ENCODE measurements at places on chromosomes 7 and 10.

- no peaks in the 10 kb centered on the region for H3K36me3 ChIP-seq
- H3K4me3 ChIP-seq: no peak overlapping the region
- H3K27ac ChIP-seq: peak overlapping the region; percentile 33
- peaks cover 10% of the 10 kb centered on the region for H3K4me1 ChIP-seq
These were observed 250.4 kb downstream of the RNLS start for GRCh38 chr10:88332503-88333247.

GRCh38 chr10:18737841-18738240 is 78.6 kb downstream of the ARL5B start:
- H3K27ac ChIP-seq: no peak overlapping the region
- no peaks in the 10 kb centered on the region for H3K4me1 ChIP-seq
- H3K36me3 ChIP-seq: no peaks in the 10 kb centered on the region
- no peaks in the 10 kb centered on the region for H3K27me3 ChIP-seq
- DNase-seq: no peak

- DNase-seq: no peak
- H3K4me3 ChIP-seq: no peak overlapping the region
- H3K36me3 ChIP-seq: no peaks in the 10 kb centered on the region
- no peak overlapping the region for H3K27ac ChIP-seq
- H3K27me3 ChIP-seq: no peaks in the 10 kb centered on the region
These were observed 30.5 kb upstream of the AUTS2 start for GRCh38 chr7:69567800-69568199.

DNA sequence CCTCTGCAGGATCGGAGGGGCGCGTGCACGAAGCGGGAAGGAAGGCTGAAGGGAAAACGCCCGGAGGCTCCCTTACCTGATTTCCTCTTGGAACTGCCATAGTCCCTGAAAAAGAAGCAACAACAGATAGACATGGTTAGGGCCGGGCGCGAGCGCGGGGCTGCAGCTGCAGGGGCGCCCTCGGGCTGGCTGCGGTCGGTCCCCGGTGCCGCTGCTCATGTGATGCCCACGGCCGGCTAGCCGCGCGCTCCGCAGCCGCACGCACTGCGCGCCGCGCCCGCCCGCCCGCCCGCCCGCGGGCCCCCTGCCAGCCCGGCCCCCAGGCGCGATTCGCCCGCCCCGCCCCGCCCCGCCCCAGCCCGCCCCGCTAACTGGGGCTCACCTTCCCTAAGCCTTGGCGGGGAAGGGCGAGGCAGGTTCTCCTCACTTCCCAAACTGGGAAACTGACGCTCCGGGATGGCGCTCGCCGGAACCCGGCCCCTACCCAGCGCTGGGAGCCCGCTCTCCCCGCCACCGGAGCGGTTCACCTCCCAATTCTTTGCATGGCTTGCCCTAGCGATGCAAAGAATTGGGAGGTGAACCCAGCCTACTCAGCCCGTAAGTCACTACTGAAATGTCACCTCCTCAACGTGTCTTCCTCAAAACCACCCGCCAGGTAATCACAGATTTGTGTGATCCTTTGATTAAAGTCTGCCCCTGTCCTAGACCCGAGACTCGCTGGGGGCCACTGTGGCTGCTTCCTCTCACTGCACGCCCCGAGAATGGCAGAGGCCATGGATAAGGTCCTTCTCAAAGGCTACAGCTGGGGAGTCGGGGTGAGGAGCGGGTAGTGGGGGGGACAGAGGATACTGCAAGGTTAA is 162.2 kb downstream of the SH3PXD2A start:
- H3K36me3 ChIP-seq: no peaks in the 10 kb centered on the region
- peaks cover 46% of the 10 kb centered on the region for H3K4me1 ChIP-seq
- peak; percentile 42 for DNase-seq
- peak overlapping the region; percentile 87 for H3K4me3 ChIP-seq

DNA sequence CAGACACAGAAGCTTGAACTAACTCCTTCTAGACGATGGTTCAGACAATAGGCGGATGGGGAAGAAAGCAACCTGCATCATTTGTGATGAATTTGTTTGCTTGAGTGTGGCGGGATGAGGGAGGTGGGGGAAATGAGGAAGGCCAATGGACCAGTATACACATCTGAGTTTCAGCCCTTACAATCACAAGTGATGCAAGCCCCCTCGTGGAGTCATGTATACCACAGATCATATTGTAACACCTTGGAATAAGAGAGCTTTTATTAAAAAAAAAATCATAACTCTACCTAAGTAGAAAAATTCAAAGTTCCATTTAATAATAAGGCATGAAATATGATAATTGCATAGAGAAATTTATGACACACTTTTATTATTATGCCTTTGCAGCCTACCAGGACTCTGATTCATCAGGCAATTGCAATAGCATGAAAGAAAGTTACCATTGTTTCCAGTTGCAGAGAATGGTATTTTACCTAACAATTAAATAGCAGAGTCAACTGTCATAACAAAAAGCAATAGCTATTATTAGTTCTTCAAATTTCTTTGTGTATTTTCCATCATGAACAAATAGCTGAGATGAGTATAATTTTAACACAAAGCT is 230.2 kb upstream of the AKR1E2 start:
- no peak for DNase-seq
- H3K4me1 ChIP-seq: no peaks in the 10 kb centered on the region
- H3K4me3 ChIP-seq: no peak overlapping the region
- H3K36me3 ChIP-seq: no peaks in the 10 kb centered on the region
- H3K27ac ChIP-seq: no peak overlapping the region
- H3K27me3 ChIP-seq: peaks cover 2% of the 10 kb centered on the region

GRCh38 chr7:142508251-142508650 is 241.0 kb upstream of the PRSS1 start:
- no peaks in the 10 kb centered on the region for H3K36me3 ChIP-seq
- peaks cover 31% of the 10 kb centered on the region for H3K4me1 ChIP-seq
- H3K27me3 ChIP-seq: peaks cover 13% of the 10 kb centered on the region
- DNase-seq: no peak
- peak overlapping the region; percentile 83 for H3K27ac ChIP-seq

- H3K27me3 ChIP-seq: peaks cover 15% of the 10 kb centered on the region
- no peaks in the 10 kb centered on the region for H3K4me1 ChIP-seq
- peaks cover 6% of the 10 kb centered on the region for H3K36me3 ChIP-seq
- DNase-seq: no peak
- H3K27ac ChIP-seq: no peak overlapping the region
These were observed 8.1 kb downstream of the DNAH11 start for GRCh38 chr7:21550821-21551531.

DNA sequence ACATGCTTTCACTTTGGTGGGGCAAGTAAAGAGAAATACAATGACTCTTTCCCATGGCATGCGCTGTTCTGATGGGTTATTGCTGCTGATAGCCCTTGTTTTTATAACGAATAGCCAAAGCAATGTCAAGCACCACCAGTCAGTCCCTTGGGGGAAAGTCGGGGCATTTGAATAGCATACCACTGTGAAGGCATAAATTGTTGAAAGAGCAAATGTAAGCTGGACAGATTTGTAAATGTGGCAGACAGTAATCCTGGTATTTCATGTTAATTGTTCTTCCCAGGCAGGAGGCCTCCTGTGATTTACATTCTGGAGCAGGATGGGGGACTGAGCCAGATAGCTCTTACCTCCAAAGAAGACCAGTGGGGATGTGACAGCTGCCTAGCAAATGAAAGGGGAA is 293.3 kb downstream of the ADRA2A start:
- DNase-seq: no peak
- H3K4me1 ChIP-seq: no peaks in the 10 kb centered on the region
- no peaks in the 10 kb centered on the region for H3K36me3 ChIP-seq
- no peak overlapping the region for H3K4me3 ChIP-seq

- H3K4me1 ChIP-seq: peaks cover 12% of the 10 kb centered on the region
- H3K4me3 ChIP-seq: no peak overlapping the region
- H3K27ac ChIP-seq: no peak overlapping the region
- no peak for DNase-seq
- peaks cover 8% of the 10 kb centered on the region for H3K27me3 ChIP-seq
These were observed 16.1 kb upstream of the SYPL1 start for GRCh38 chr7:106127984-106128780.

GRCh38 chr10:69803809-69804208 is 2.1 kb downstream of the COL13A1 start:
- H3K4me3 ChIP-seq: no peak overlapping the region
- DNase-seq: no peak
- H3K4me1 ChIP-seq: peaks cover 6% of the 10 kb centered on the region
- H3K27me3 ChIP-seq: peaks cover 36% of the 10 kb centered on the region
- no peaks in the 10 kb centered on the region for H3K36me3 ChIP-seq

GRCh38 chr10:125160856-125161706 is 718 bp upstream of the CTBP2 start:
- no peak for DNase-seq
- no peak overlapping the region for H3K27ac ChIP-seq

- no peaks in the 10 kb centered on the region for H3K36me3 ChIP-seq
- H3K27me3 ChIP-seq: peaks cover 2% of the 10 kb centered on the region
- H3K4me1 ChIP-seq: no peaks in the 10 kb centered on the region
- H3K27ac ChIP-seq: no peak overlapping the region
- H3K4me3 ChIP-seq: no peak overlapping the region
- DNase-seq: no peak
These were observed 466.4 kb upstream of the ZMIZ1 start for GRCh38 chr10:78602201-78602932.

DNA sequence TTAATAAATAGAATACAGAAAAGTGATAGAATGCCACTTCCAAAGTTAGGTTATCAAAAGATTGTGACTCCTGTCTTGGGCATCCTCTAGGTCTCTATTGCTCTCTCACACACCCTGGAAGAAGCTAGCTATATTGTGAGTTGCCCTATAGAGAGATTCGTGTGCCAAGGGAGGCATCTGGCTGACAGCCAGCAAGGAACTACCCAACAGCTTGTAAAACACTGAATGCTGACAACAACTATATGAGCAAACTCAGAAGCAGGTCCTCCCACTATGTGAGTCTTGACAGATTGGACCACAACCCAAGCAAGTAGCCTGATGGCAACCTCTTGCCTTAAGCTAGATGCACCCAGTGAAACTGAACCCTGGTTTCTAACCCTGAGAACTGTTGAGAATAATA is 55.7 kb upstream of the CDK14 start:
- no peak overlapping the region for H3K27ac ChIP-seq
- H3K4me3 ChIP-seq: no peak overlapping the region
- no peaks in the 10 kb centered on the region for H3K4me1 ChIP-seq
- H3K27me3 ChIP-seq: peaks cover 2% of the 10 kb centered on the region
- DNase-seq: no peak

DNA sequence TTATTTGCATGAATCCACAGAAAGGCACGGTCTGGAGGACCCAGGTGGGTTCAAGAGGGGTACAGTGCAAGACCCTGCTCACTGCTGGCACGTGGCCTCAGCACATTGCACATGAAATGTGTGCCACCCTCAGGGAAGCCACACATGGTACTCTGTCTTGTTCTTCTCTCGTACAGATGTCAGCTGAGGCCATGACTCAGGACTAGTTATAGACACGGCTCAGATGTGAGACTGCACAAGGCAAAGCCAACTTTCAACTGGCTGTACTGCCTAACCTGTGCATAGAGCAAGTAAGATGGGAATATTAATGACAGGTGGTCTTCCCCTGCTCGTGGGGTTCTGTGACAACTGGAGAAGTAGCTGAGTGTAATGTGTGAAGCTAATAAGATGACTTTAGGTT is 249.4 kb upstream of the CTBP2 start:
- no peak for DNase-seq
- H3K4me1 ChIP-seq: no peaks in the 10 kb centered on the region
- no peak overlapping the region for H3K4me3 ChIP-seq

- no peak overlapping the region for H3K27ac ChIP-seq
- H3K4me1 ChIP-seq: peaks cover 21% of the 10 kb centered on the region
These were observed 73.3 kb downstream of the KIAA1549 start for GRCh38 chr7:138907850-138908249.

- no peak overlapping the region for H3K27ac ChIP-seq
- peaks cover 5% of the 10 kb centered on the region for H3K27me3 ChIP-seq
- no peaks in the 10 kb centered on the region for H3K36me3 ChIP-seq
- no peak for DNase-seq
- H3K4me3 ChIP-seq: no peak overlapping the region
- H3K4me1 ChIP-seq: peaks cover 31% of the 10 kb centered on the region
These were observed 34.8 kb upstream of the MSMB start for GRCh38 chr10:46080886-46081285.

GRCh38 chr7:132179080-132179430 is 397.2 kb downstream of the PLXNA4 start:
- no peaks in the 10 kb centered on the region for H3K36me3 ChIP-seq
- no peaks in the 10 kb centered on the region for H3K4me1 ChIP-seq
- no peak overlapping the region for H3K4me3 ChIP-seq
- DNase-seq: no peak

DNA sequence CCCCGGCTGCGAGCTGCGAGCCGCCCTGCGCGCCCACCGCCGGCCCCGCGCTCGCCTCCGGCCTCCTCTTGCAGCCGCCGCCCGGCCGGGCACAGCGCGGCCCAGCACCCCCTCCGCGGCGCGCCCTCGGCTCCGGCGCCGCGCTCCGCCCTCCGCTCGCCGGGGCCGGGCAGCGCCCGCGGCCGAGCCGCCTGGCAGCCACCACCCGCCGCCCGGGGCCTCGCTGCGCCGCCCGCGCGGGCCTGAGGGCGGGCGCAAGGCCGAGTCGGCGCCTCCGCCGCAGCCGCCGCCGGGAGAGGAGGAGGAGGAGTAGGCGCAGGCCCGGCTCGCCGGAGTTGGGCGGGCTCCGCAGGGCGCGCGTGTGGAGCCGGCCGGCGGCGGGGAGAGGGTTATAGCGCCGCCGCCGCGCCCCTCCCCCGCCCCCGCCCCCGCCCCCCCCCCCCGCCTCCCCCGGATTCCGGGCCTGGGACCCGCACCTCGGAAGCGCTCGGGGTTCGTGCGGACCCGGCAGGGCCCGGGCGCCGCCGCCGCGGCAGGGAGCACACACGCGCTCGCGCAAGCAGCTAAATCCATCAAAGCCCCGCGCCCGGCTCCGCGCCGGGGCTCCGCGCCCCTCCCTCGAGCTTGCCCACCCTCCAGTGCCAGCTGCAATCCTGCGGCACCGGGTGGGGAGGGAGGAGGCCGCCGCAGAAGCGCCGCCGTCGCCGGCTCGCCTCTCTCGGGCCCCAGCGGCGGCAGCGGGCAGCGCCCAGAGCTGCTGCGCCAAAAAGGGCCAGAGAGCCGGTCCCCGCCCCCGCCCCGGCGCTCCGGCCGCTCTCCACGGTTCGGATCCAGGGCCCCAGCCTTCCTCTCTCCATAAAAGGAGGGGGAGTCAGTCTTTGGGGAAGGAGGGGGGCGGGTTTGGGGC is at the start of gene PDGFA:
TSS of gene PDGFA (minus strand) at position 363 of the 907 bp plus-strand sequence. CDS start 845 bp downstream, outside the sequence.
- peaks cover 53% of the 10 kb centered on the region for H3K27me3 ChIP-seq
- peak; percentile 13 for DNase-seq
- H3K36me3 ChIP-seq: no peaks in the 10 kb centered on the region
- no peak within 1 kb of the TSS for H3K27ac ChIP-seq

GRCh38 chr7:49091519-49091918 is 167.2 kb downstream of the CDC14C start:
- H3K27ac ChIP-seq: no peak overlapping the region
- no peak overlapping the region for H3K4me3 ChIP-seq
- DNase-seq: no peak
- no peaks in the 10 kb centered on the region for H3K4me1 ChIP-seq
- no peaks in the 10 kb centered on the region for H3K27me3 ChIP-seq

GRCh38 chr10:84695902-84696301 is 367.5 kb downstream of the CCSER2 start:
- no peak overlapping the region for H3K4me3 ChIP-seq
- no peak for DNase-seq
- peaks cover 4% of the 10 kb centered on the region for H3K27me3 ChIP-seq
- no peak overlapping the region for H3K27ac ChIP-seq

GRCh38 chr7:134827889-134828288 is 48.5 kb downstream of the CALD1 start:
- no peak for DNase-seq
- no peaks in the 10 kb centered on the region for H3K27me3 ChIP-seq
- no peaks in the 10 kb centered on the region for H3K4me1 ChIP-seq
- no peaks in the 10 kb centered on the region for H3K36me3 ChIP-seq
- no peak overlapping the region for H3K4me3 ChIP-seq
